Esophagus squamous epithelium (tissue), 5 donors: ENCODE measurements at places on chromosomes 1 and 21.

DNA sequence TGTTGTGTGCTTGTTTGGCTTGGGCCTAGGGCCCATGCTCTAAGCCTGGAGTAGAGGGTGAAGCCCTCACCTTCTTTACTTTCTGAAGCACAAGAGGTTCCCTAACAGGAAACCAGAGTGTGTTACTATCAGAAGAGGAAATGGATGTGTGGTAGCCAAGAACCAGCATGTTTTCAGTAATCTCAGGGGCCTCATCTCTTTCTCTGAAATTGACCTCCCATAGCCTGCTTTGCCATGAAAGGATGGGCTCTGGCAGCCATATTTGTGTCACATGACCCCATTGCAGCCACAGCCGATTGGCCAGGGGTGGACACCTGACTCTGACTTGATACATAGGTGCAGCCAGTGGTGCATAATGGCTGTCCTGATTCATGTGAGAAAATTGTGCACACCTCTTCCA lies 18.6 kb downstream of the A3GALT2 start:
- no peak for DNase-seq

GRCh38 chr1:44354840-44355581 lies at the start of gene ERI3:
ERI3 (minus strand) TSS chr1:44355257; CDS start chr1:44355026, 231 bp downstream.
- DNase-seq = peak; percentile 95

DNA sequence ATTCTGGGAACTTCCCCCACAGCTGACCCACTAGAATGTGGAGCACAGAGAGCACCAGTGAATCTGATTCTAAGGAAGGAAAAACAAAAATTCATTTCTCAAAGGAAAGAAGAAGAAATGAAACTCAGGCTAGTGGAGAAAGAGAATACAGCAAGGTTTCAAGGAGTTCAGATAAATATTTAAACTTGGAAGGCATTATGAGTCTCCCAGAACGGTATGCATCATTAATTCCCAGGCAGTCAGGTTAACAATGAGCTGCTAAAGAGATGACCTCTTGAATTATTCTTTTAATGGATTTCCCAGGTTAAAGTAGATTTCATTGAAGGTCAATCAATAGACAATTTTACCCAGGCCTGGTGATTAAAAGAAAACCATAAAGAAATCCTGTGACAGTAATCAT lies 103.6 kb upstream of the KAZN start:
- DNase-seq = no peak

- no peak for DNase-seq
Observed at GRCh38 chr1:116333171-116334014, 39.7 kb upstream of the ATP1A1 start.

- no peak for DNase-seq
Observed at GRCh38 chr21:27741736-27742135, 774.8 kb upstream of the ADAMTS5 start.

GRCh38 chr1:95076034-95076433 lies 3.3 kb upstream of the ALG14 start:
- DNase-seq = no peak

DNA sequence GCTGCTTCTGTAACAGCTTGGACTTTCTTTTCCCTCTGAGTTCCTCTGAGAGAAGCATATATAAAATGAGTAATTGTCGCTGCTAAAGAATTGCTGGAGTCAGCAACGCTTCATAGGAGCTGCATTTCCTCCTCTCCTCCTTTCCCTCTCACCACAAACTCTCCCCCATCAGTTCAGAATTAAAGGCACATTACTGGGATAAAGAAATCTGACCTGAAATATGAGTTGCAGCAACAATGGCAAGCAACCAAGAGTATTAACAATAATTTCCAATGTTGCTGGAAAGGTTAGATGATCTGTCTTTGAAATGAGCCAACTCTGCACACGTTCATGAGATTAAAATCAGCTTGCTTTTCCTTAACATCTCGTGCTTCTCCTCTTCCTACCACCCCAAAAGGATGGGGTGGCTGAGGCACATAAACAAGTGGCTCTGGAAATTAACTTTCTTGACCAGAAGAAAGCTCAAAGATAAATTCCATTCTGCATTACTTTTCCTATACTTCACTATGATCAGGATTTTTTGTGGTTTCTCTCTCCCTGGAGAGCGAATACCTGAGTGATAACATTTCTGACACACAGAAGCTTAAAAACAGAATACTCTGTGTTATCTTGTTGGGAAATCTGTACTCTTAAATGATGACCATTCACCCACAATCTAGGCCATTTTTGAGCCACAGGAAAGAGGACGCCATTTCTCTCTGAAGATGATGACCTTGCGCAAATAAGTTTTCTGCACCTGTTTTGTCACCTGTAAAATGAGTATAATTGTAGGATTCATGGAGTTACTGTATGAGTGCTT lies 90.2 kb downstream of the TGFBR3 start:
- no peak for DNase-seq

- DNase-seq = no peak
Observed at GRCh38 chr21:39377444-39378050, 28.7 kb upstream of the HMGN1 start.

- no peak for DNase-seq
Observed at GRCh38 chr21:15139898-15140297, 75.1 kb upstream of the NRIP1 start.

GRCh38 chr1:201793306-201793925 lies 35.5 kb upstream of the IPO9 start:
- no peak for DNase-seq

DNA sequence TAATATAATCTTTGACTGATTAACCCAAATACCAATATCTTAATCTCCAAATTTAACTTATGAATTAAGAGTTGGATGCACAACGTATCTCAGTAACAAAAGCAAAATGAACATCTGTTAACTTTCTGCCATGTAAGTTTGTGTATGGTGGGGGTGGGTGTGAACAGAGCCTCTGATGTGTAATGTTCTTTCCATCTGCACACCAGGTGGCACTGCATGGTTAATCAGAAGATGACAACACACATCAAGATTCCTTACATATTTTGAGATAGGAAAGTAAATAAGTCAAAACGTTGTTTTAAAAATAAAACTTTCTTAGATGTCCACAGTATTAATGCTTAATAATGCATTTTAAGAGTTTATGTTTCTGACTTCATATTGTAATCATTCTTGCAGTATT lies 251.9 kb downstream of the DPYD start:
- no peak for DNase-seq

DNA sequence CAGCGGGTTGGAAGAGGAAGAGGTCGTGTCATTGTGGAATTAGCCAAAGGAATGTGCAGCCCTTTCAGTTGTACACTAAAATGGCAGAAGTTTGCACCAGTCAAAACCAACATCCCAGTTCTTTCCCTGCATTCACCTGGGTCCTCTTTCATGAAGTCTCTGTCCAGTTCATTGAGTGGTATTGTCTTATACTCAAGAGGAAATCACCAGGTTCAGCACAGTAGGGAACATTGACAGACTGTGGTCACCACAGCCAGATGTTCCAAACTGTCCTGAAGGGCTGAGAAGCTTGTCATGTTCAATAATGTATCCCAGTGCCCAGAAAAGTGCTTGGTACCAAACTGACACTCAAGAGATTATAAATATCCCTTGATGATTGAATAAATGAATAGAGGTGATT lies 131.6 kb downstream of the GLUL start:
- no peak for DNase-seq

DNA sequence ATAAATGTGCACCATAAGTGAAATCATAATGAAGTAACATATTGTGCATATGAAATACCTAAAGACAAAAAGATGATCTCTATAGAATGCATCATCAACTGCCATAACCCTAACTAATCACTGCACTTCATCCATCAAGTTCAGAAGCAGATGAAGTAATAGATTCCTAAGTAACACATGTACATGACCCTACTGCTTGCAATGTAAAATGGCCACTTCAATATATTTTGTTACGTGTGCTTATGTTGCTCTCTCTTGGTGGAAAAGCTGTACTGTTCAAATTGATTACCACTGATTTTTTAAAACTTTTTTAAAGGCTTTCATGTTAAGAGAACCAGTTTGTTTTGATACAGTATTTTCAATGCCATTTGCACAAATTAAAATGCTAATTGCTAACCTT lies 141.8 kb downstream of the TTLL7 start:
- DNase-seq = no peak

GRCh38 chr1:84311296-84311695 lies 9.8 kb downstream of the SAMD13 start:
- DNase-seq = no peak

DNA sequence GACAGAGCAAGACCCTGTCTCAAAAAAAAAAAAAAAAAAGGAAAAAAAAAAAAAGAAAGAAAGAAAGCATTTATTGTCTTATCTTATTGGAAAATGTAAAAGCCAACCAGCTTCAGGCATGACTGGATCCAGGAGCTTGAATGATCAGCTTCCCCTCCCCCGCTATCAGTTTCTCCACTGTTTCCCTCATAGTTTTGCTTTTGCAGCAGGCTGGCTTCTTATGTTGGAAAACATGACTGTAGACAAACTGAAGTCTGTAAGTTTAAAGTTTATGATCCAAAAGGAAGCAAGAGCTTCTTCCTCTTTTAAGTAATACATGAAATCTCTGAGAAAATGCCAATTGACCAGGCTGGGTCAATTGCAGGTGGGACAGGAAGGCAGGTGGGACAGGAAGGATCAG lies 52.2 kb downstream of the FHAD1 start:
- DNase-seq = no peak
